Activated naive CD4-positive, alpha-beta T cell (primary cell): ENCODE measurements at places on chromosomes 2 and 18.

- no peak for DNase-seq
Observed at GRCh38 chr2:121473512-121473911, 57.2 kb upstream of the RNU4ATAC start.

DNA sequence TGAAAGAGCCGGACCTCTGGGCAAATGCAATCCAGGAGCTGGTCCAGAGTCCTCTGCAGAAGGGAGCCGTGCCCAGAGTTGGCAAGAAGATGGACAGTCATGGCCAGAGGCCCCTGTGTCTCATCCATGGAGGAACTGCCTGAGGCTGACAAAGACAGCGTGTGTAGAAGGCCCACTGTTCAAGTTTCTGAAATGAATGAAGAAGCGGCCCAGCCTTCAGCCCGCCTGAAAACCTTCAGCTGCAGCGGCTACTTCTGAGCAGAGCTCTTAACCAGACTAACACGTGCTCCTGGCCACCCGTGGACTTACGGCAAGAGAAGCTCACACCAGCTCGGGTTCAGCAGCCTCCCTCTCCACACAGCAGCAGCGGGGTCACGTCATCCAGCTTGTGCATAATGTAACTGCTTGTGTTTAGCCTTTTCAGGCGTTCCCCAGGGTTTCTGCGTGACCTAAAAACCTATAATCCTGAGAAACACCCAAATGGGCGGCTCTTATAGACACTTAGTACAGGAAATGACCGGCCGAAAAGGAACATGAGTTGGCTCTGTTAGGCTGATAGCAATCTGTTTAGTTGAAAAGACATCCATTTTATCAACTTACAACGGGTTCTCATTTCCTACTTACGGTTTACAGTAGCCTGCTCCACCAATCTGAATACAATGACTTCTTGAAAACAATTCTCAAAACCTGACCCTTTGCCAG is at the start of gene FAM124B:
TSS of gene FAM124B (minus strand) at position 467 of the 702 bp plus-strand sequence. CDS start at position 128, 339 bp downstream.
- no peak for DNase-seq

DNA sequence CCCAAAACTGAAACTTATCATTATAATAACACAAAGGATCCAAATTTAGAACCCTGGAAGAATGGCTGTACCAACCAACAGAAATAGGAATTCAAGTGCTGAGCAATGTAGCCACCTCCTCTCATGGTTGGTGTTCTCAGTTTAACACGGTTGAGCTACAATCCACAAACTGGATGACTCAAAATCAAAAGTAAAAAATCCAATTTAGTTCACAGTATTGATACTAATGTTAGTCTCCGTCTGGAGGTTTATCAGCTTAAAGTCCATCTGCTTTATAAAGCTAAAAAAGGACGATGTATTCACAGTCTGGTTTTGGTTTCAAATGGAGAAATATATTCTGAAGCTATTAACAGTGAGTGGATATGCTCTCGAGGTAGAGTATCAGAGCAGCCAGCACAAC is 40.5 kb downstream of the CNTNAP5 start:
- no peak for DNase-seq

- no peak for DNase-seq
Observed at GRCh38 chr2:29295845-29296244, 180.6 kb downstream of the CLIP4 start.

- no peak for DNase-seq
Observed at GRCh38 chr2:6067806-6068205, 375.6 kb downstream of the SOX11 start.

- DNase-seq: no peak
Observed at GRCh38 chr2:23381084-23381483, 3.9 kb upstream of the KLHL29 start.

DNA sequence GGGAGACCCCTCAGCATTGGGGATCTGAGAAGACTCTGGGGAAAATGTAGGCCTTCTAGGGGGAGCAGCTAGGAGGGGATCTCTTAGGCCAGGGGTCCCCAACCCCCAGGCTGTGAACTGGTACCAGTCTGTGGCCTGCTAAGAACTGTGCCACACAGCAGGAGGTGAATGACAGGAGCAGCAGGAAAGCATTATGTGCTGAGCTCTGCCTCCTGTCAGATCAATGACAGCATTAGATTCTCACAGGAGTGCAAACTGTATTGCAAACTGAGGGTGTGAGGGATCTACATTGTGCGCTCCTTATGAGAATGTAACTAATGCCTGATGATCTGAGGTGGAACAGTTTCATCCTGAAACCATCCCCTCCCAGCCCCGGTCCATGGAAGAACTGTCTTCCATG is 127.3 kb downstream of the SCG2 start:
- DNase-seq: no peak

DNA sequence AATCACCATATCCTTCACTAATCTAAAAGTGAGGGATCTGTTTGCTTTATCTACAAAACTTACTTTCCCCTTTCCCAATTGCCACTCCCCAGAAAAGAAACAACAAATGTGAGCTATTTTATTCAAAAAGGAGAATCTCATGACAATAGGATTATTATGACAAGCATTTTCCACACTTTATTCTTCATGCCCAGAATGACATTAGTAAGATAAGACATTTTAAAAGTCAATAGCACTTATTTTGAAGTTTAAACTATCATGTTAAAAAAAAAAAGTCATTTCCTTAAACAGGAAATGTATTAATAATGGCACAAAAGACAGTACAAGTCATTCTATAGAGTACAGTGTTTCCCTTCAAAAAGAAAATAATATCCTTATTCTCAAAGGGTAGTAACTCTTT is 58.8 kb upstream of the HNRNPA3 start:
- DNase-seq: no peak

DNA sequence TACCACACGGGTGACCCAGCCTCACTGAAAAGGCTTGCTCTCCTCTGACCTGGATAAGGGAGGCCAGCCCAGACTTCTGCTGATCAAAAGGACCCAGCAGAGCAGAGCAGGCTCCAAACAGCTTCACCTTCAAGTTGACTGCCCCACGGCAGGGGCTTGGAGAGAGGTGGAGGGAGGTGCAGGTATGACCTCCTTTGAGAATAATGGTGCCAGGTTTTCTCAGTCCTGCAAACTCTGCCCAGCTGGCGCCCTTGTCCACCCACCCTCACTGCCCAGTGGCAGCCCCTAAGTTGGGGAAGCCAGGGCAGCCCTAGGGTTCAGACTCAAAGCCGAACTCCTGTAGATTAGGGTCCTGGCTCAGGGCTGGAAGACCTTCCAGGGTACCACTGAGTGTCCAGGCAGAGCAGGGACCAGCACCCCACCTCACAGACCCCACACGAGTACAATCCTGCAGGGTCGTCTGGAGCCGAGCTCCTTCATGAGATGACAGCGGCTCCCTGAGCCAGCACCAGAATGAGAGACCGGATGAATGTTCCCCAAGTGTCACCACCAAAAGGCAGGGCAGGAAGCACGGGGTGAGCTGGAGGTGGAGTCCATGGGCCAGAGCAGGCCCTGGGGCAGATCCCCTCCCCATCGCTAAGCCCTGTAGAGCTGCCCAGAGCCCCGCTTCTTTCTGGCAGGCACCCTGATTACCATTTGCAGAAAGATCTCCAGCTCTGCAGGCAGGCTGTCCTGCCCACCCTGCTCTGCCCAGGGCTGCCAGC is 3.6 kb upstream of the GPC1 start:
- no peak for DNase-seq

DNA sequence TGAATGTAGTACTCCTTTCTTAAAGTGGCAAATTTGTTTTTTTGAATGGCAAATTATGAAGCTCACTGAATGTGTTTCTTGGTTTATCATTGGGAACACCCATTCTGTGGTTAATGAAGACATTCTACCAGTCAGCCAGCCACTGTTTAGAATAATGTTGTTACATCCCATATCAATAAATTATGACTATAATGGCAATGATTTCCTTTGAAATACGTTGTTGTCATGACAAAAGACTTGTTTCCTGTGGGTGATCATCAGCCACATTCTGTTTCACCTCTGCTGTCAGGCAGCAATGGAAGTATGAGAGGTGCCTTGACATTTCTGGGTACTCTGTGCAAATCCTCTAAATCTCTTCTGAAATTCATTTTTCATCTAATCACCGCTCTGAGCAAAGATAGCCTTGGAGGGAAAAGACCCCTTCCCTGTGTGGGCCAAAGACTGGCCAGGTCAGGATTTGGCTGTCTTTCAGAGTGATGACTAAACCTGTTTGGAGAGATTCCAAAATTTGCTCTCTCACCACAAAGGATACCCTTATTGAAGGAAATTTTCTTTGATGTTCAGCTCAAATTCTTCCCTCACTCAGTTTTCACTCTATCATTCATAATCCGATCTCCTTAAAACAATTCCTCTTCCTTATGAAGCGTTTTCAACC is 869.2 kb downstream of the BCL11A start:
- DNase-seq: no peak
